ENCODE measurements at places on chromosomes 7 and 10. TPM values are rescaled to one million over a fixed set of nuclear protein-coding genes. Genes with fewer than 3 reads are reported as not detected.

DNA sequence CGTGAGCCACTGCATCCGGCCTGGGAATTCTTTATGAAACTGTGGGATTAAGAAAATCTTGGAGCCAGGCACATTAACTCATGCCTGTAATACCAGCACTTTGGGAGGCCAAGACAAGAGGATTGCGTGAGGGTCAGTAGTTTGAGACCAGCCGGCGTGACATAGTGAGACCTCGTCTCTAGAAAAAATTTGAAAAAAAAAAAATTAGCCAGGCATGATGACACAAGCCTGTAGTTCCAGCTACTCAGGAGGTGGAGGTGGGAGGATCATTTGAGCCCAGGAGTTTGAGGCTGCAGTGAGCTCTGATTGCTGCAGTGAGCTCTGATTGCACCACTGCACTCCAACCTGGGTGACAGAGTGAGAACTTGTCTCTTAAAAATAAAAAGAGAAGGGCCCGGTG is 69.8 kb downstream of the SUGCT start:
- no peak overlapping the region for H3K4me3 ChIP-seq
- H3K27me3 ChIP-seq, result peaks cover 2% of the 10 kb centered on the region

DNA sequence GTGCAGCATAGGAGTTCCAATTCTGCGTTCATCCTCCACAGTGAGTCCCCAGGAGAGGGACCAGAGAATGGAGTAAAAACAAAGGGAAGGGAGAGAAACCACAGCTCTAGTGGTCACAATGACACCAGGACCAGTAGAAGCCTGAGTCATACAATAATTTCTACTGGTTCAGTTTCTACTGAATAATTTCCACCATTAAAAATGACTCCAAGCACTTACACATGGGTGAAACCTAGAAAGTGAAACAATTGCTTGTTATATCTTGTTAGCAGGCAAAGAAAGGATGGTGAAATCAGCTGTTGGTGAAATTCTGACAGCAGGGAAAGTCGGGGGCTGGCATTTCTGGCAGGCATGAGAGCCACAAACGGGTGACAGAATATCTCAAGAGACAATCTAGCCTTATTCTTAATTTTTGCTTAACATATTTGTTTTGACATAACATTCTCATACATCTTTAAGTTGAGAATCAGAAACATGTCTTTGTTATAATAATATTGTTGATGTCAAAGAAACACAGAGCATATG is 1065.8 kb upstream of the C7orf33 start:
- no peaks in the 10 kb centered on the region for H3K4me1 ChIP-seq
- no peak overlapping the region for H3K4me3 ChIP-seq
- DNase-seq, result no peak
- H3K27me3 ChIP-seq, result no peaks in the 10 kb centered on the region

DNA sequence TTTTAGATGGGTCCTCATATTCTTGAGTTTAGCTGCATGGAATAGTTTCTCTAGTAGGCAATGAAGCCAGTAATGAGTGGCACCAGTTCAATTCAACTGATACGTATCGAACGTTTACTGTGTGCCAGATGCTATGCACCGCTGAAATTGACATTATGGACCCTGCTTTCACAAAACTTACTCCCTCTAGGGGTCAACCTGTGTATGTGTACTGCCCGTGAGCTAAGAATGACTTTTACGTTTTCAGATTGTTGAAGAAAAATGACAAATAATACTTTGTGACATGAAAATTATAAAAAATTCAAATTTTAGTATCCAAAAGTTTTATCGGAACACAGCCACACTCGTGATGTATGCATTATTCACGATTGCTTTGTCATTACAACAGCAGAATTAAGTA is 95.5 kb downstream of the ZMYND11 start:
- peaks cover 7% of the 10 kb centered on the region for H3K4me1 ChIP-seq
- no peaks in the 10 kb centered on the region for H3K36me3 ChIP-seq
- H3K27me3 ChIP-seq, result no peaks in the 10 kb centered on the region
- no peak overlapping the region for H3K27ac ChIP-seq

GRCh38 chr7:135774284-135774683 is 25.7 kb upstream of the FAM180A start:
- no peaks in the 10 kb centered on the region for H3K36me3 ChIP-seq
- no peaks in the 10 kb centered on the region for H3K4me1 ChIP-seq
- H3K27me3 ChIP-seq, result peaks cover 17% of the 10 kb centered on the region
- no peak overlapping the region for H3K27ac ChIP-seq

- H3K36me3 ChIP-seq, result peaks cover 69% of the 10 kb centered on the region
- H3K27me3 ChIP-seq, result no peaks in the 10 kb centered on the region
- H3K4me3 ChIP-seq, result no peak overlapping the region
- H3K27ac ChIP-seq, result no peak overlapping the region
These were observed 20.7 kb downstream of the MDFIC start for GRCh38 chr7:114942446-114943175.

Gene CPXM2
- not detected for total RNA-seq

Measured in activated CD4-positive, alpha-beta T cell treated with anti-CD3 and anti-CD28 coated beads, Interleukin-2, amount 10 ng/mL, durations not matched to agents 7 days and 5 days (primary cell).